Jurkat, Clone E6-1 (cell line): ENCODE measurements at places on chromosomes 4 and X.
A peak's percentile ranks its signal among the peaks of the same experiment; 100 is the strongest.

- no peak for DNase-seq
Observed at GRCh38 chrX:80432863-80433262, 12.6 kb downstream of the TENT5D start.

DNA sequence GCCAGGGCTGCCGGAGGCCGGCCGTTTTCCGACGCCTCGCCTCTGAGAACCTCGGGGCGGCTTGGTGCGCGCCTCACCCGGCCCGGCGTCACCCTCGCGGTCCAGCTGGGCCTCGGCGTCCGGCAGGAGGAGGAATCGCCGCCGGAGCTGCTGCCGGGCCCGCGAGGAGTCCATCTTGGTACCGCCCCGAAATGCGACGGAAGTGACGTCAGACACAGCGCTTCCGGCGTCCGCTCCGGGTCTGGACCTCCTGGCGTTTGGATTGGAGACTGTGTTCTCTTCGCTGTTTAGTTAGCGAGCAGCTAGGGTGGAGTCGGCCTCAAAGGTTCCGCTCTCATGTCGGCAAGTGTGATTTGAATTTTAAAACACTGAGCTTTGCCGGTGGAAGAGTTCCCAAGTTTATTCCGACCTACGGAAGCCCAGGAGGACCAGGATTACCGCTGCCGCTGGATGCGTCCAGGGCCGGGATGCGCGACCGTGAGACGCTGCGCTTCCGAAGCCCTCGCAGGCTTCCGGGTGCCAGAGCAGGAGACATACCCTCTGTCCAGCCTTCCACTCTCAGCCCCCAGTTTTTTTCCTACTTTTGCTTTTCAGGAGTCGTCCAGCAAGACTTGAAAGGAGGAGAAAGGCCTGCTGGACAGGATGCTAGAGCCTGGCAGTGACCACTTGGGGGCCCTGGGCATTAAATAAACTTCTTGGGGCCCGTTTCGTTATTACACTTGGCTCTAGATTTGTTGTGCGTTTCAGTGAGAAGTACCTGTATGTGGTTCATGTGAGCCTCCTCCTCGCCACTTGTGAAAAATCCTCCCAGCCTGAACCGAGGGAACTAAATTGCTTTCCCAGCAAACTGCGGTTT, at the start of gene TMEM128:
TMEM128 (minus strand) TSS at position 195 of the 856 bp plus-strand sequence; CDS start at position 174, 21 bp downstream.
- peak; percentile 86 for DNase-seq

DNA sequence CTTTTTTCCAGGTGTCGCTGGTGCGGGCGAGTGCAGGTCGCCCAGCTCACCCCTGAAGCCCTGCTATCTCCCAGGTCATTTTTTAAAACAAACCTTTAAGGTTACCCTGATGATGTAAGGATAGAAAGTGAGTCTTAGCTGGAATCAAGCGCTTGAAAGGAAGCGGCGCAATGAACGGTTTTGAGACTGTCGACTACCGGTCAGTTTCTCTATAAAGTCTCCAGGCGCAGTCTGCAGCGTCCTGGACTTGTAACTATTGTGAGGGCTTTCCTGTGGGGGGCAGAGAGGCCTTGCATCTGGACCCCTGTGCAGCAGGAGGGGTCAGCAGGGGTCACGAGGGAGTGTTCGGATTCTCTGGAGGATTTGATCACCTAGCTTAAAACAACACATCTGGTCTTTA, 1.6 kb downstream of the KIT start:
- DNase-seq = no peak

GRCh38 chr4:35025152-35025834, 1219.0 kb downstream of the ARAP2 start:
- no peak for DNase-seq

- no peak for DNase-seq
Observed at GRCh38 chr4:30642567-30642966, 77.6 kb upstream of the PCDH7 start.

DNA sequence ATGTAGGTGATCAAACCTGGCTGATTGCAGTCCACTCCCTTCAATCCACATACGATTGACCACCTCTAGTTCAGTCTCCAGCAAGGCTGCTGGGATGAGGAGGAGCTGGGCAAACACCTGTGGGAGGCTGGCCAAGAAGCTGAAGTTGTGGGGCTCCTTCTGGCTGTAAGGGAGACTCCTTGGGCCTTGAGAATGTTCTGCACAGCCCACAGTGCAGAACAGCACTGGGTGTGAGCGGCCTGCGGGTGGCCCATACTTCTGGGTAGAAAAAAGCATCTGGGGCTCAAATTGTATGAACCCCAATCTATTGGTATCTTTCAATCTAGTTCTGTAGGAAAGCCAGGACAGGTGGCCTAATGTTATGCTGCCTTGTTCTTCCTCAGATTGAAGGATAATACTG, 1608.8 kb upstream of the PCDH10 start:
- no peak for DNase-seq

- DNase-seq = no peak
Observed at GRCh38 chrX:7071390-7071789, 76.1 kb upstream of the STS start.

DNA sequence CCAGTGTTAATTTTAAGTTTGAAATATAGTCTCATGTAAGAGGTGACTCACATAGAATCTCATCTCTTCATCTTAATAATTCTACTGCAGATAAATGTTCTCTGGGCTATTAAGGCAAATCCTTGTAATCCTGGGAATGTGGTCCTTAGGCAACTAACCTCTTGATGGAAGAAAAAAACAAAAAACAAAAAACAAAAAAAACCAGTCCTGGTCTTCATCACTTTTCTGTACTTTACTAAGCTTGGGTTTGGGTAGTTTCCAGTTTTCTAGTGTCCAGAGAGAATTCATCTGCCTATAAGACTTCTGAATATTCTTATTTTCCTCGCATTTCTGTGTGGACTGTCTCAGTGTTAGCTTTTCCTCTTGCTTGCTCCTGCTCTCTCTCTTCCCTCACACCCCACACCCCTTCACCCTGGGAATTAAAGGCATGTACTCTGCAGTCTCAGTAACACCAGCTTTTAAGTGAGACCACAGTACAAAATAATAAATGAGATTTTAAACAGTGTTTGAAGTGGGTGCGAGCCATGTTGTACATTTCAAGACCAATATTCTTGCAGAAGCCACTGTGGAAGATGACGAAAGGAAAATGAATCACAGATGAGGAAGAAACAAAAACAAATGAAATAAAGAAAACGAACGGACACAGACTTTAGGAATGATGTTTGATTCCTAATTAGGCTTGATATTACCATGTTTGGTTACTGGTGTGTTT, 51.7 kb downstream of the HAND2 start:
- DNase-seq = no peak

- DNase-seq = no peak
Observed at GRCh38 chr4:27090406-27090805, 229.8 kb downstream of the STIM2 start.

DNA sequence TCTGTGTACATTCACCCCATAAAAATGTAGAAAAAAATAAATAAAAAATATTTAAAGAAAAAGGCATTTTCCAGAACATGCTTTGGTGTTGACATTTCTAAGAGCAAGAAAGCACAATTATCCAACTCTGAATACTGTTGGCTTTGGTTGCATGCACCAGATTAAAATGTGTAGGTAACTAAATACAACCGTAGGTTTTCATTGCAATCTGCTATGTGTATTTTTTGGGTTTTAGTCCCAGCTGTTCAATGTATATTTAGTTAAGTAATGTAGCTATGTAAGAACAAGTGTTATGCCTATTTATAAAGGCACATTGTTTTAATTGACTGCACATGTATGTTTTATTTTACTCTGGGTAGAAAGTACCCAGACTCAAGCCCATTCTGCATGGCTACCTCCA, 108.1 kb upstream of the PAQR3 start:
- DNase-seq = no peak

DNA sequence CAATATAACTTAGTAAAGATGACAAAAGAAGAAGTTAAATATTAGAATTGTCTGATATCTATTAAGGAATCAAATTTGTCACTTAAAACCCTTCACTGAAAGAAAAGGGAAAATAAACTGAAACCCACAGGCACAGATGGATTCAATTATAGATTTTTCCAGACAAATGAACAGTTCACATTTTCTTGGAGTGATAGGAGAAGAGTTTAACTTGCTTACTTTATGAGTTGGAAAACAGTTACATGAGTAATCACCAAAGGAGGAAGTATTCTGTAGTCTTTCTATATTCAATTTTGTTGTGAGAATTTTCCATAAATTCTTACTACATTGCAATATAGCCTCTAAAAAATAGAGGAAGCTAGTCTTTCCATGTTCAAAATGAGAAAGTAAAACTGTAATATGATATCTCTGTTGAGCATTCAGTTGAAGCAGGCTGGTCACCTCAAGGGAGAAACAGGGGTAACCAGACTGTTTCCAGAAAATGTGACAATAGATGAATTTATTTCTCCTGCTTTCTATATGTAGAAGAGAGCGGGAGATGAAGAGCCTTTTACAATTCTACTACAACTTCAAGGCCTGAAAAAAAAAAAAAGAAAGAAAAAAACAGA, 330.3 kb upstream of the EPHA5 start:
- no peak for DNase-seq

DNA sequence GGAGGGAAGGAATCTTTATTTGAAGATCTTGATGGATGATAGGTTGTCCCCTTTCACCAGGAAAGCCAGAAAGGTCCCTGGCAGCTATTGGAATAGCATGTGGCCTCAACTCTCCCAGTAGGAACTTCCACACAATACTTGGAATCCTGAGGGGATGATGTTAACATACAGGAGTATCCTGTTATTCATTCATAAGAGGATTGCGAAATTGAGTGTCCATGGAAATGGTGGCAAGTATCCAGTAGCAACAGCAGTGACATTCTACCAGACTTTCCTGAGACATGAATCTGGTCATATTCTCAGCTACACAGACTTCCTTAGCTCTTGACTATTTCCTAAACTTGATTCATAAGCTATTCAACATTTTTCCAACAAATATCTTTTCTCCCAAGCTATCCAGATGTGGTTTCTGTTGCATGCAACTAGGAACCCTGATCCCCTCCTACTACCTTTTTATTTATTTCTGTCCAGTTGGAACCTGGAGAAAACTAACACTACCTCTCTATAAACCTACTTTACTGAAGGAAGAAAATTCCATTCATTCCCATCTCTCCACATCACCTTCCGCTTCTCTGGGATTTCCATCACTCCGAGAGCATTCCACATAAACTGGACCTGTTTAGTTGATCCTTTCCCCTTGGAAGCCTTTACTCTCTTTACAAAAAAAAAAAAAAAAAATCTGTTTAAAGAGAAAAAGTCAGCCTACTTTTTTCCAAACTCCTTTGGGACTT, 101.8 kb downstream of the ANXA5 start:
- DNase-seq = no peak

GRCh38 chr4:188941524-188942119, 802.4 kb downstream of the TRIML1 start:
- no peak for DNase-seq

- no peak for DNase-seq
Observed at GRCh38 chr4:119835613-119835910, 207.0 kb upstream of the PDE5A start.

GRCh38 chr4:19562456-19562855, 689.2 kb upstream of the SLIT2 start:
- no peak for DNase-seq

- DNase-seq = no peak
Observed at GRCh38 chr4:140427919-140428471, 547 bp upstream of the CLGN start.

DNA sequence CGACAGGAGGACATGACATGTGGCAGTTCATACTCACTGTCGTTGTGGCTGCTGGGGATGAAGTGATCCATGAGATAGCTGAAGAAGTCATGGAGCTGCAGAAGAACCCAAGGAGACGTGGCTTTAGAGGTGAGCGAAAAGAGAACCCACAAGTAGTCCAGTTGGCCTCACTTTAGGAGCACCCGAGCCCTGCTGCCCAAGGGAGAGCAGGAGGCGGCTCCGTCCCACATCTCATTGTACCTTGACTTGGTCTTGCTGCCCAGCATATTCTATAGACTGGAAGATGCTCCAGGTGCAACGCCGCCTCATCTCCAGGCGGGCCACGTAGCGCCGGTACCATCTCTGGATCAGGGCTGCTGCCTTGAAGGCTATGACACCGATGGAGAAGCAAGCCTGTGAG, 10.6 kb downstream of the PPEF2 start:
- DNase-seq = no peak

GRCh38 chr4:16085822-16086221, 2.0 kb upstream of the PROM1 start:
- DNase-seq = no peak

- DNase-seq = no peak
Observed at GRCh38 chrX:121298499-121298898, 251.1 kb downstream of the GLUD2 start.

GRCh38 chrX:20487227-20487626, 220.5 kb upstream of the RPS6KA3 start:
- DNase-seq = no peak
